CD4-positive, alpha-beta T cell treated with Interleukin-15 for 4 hours (primary cell): ENCODE measurements at places on chromosomes 1 and 21.
A peak's percentile ranks its signal among the peaks of the same experiment; 100 is the strongest.

DNA sequence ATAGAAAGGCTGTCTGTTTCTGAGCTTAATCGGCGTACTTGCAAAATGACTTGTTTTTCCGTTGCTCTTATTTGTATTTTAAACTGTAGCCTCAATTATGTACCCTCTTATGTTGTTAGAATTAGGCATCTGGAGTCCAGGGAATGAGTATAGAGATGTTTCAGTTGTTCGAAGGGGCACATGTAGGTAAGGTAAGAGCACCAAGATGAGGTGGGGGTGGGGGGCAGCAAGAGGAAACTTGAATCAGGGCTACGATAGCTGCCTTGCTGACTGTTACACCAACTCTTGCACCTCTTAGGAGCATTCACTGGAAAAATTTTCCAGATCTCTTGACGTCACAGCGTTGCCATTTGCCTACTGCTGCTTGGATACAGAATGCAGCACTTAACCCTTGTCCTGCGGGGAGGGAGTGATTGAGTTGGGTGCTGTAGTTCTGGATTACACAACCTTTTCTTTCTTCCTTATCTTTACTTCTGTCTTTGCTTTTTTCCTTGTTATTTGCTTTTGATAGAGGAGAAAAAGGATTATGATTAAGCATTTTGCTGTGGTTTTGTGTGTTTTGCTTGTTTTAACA, 3.2 kb downstream of the ATP1B1 start:
- no peak for DNase-seq

GRCh38 chr1:194705123-194705854, 1518.9 kb upstream of the B3GALT2 start:
- DNase-seq: no peak

GRCh38 chr21:34706337-34706736, 37.5 kb downstream of the CLIC6 start:
- DNase-seq: no peak

DNA sequence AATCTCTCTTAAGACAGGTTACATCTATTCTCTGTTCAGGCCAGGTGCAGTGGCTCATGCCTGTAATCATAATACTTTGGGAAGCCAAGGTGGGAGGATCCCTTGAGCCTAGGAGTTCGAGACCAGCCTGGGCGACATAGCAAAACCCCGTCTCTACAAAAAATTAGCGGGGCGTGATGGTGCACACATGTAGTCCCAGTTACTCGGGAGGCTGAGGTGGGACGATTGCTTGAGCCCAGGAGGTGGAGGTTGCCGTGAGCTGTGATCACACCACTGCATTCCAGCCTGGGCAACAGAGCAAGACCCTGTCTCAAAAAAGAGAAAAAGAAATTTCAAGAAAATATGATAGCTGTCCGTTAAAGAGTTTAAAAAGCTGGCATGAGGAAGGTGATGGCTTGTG, 43.0 kb downstream of the UBE4B start:
- DNase-seq: no peak

GRCh38 chr1:1986451-1987141, 17.0 kb downstream of the CFAP74 start:
- no peak for DNase-seq

DNA sequence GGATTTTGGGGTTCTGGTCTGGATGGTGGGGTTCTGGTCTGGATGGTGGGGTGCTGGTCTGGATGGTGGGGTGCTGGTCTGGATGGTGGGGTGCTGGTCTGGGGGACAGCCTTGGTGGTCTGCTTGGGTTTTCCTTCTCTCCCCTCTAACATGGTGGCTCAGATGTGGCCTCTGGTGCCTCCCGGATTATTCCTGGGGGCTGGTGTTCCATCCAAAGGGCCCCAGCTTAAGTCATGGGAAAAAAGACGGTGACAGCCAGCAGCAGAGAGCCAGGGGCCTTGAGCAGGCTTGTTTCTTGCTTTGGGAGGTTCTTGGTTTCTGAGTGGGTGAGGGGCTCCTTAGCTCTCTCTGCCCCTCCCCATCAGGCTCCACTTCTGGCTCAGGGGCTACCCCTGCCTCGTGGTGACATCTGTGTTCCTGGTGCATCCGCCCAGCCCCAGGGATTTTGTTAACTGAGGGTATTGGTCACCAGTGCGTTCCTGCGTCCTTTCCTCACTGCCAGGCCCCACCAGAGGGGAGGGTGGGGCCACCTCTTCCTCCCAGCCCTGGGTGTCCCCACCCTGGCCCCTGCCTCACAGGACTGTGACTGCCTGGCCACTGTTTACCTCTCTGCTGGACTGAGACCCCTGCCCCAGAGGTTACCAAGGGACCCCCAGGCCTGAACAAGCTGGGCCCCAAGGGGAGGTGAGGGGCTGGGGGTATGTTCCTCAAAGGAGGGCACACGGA, 43.2 kb upstream of the ACTRT2 start:
- no peak for DNase-seq

DNA sequence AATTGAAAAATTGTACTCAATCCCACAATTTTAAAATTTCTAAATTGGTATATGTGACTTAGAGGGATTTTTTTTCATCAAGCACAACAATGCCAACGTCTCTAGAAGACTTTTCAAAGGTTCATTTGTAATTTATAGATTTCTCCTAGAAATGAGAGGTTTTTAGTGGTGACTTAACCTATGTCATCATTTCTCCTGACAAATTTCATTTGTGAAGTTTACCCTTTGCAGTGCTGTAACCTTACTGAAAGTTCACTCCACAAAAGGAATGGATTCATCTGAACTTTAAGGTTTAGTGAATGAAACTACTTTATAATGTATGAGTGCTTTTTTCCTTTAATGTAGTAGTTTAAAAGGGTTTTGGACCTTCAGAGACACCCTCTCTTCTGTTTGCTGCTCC, 16.1 kb downstream of the RBM15 start:
- no peak for DNase-seq

- DNase-seq: no peak
These were observed 116.4 kb upstream of the KCNJ15 start for GRCh38 chr21:38140207-38140903.

- no peak for DNase-seq
These were observed 338.1 kb upstream of the SNX7 start for GRCh38 chr1:98323388-98323787.

DNA sequence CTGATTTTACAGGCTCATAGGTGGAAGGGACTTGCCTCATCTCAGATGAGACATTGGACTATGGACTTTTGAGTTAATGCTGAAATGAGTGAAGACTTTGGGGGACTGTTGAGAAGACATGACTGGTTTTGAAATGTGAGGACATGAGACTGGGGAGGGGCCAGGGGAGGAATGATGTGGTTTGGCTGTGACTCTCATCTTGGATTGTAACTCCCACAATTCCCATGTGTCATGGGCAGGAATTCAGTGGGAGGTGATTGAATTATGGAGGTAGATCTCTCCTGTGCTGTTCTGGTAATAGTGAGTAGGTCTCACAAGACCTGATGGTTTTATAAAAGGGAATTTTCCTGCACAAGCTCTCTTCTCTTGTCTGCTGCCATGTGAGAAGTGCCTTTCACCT, 20.8 kb downstream of the SCYL3 start:
- no peak for DNase-seq

GRCh38 chr1:28510273-28510969, 4.6 kb downstream of the RCC1 start:
- DNase-seq: peak; percentile 12

DNA sequence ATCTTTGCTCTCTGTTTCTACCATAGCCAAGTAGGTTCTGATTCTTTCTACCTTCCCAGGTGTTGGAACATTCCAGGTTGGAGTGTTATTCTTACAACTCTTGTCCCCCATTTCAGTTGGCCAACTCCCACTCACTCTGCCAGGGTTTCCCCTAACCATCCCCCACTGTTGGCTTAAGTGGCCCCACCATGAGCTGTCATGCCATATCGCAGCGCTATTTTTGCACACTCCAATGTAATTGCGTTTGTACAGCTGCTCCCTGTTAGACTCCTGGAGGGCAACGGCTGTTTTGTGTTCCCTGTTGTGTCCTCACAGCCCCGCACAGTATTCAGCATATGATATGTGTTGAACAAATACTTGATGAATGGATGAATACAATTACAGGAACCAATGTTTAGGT, 117.7 kb upstream of the ETS2 start:
- DNase-seq: no peak

DNA sequence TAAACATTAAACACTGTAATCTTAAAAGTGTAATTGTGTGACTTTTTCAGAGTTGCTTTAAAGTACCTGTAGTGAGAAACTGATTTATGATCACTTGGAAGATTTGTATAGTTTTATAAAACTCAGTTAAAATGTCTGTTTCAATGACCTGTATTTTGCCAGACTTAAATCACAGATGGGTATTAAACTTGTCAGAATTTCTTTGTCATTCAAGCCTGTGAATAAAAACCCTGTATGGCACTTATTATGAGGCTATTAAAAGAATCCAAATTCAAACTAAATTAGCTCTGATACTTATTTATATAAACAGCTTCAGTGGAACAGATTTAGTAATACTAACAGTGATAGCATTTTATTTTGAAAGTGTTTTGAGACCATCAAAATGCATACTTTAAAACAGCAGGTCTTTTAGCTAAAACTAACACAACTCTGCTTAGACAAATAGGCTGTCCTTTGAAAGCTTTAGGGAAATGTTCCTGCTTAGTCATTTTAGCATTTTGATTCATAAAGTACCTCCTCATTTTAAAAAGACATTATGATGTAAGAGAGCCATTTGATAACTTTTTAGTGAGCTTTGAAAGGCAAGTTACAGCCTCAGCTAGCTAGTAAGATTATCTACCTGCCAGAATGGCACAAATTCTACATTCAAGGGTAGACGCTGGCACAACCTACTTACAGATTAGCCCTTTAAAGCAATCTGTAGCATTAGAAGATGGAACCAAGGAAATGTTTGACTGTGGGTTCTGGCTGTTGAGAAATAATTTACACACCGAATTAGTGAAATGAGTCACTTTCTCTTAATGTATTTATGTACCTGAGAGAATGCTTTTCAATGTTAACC, 9.4 kb downstream of the SOD1 start:
- no peak for DNase-seq

DNA sequence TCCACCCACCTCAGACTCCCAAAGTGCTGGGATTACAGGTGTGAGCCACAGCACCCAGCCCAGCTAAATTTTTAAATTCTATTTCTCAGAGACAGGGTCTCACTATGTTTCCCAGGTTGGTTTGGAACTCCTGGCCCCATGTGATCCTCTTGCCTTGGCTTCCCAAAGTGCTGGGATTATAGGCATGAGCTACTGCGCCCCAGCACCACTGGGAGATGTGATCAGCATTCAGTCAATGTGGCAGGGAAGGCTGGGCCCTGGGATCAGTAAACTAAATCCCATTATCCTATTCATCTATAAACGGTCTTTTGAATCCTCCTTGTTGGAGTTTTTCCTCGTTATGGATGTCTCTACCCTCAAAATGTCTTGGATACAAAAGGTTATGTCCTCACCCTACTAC, 113.5 kb downstream of the PGBD5 start:
- DNase-seq: no peak

GRCh38 chr21:37620401-37620800, 253.8 kb downstream of the DYRK1A start:
- DNase-seq: no peak

GRCh38 chr1:244053831-244054230, 2.7 kb downstream of the ZBTB18 start:
- no peak for DNase-seq

GRCh38 chr1:54976747-54977146, 3.7 kb upstream of the TMEM61 start:
- DNase-seq: no peak

DNA sequence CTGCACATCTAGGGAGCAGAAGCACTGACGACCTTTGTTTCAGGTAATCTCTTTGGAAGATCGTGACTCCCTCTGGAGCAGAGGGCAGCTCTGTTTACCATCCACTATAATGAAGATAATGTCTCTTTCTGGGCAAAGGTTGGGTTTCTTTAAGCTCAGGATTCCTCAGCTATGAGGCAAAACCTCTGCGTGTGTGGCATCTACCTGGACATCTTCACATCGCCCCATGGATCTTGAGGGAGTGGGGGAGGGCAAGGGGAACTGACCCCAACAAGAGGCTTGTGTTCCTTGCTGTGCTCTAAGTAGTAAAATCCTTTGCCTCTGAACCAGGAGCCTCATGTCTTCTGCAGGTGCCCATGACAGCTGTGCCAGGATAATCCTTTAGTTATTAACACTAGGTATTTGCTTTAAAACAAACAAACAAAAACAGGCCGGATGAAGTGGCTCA, 19.6 kb downstream of the SPATA45 start:
- DNase-seq: no peak
